ENCODE measurements at places on chromosomes 2 and 18. TPM values are rescaled to one million over a fixed set of nuclear protein-coding genes. Genes with fewer than 3 reads are reported as not detected.
A peak's percentile ranks its signal among the peaks of the same experiment; 100 is the strongest.

Gene UGT1A6
- total RNA-seq: not detected

Gene ZBTB7C
- total RNA-seq: 0.04 TPM

Gene IGFBP5
- not detected for total RNA-seq

Gene GCKR
- not detected for total RNA-seq

Gene RPRM
- total RNA-seq: not detected

Gene CLHC1
- total RNA-seq: 11.5 TPM

Gene NEUROD1
- not detected for total RNA-seq

Gene SERPINB5
- not detected for total RNA-seq

Gene BCL11A
- not detected for total RNA-seq

Gene CNGA3
- not detected for total RNA-seq

Gene WNT10A
- 49.8 TPM for total RNA-seq

Gene MGAT5
- 53.1 TPM for total RNA-seq

DNA sequence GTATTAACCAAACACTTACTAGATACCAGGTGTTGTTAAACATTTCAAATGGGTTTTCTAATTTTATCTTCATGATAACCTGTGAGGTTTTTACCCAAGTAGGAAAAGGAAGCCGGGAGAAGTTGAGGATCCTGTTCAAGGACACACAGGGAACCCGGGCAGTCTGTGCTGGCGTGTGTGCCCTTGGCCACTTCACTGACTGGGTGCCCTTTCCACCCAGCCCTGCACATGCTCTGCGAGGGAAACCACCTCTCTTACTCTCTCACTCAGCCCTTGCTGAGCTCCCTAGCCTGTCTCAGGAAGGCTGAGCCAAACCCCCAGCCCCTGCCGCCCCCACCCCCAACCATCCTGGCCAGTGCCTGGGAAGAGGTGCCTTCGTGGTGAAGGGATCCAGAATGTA is 51.8 kb downstream of the TEX44 start:
- no peak for ATAC-seq

DNA sequence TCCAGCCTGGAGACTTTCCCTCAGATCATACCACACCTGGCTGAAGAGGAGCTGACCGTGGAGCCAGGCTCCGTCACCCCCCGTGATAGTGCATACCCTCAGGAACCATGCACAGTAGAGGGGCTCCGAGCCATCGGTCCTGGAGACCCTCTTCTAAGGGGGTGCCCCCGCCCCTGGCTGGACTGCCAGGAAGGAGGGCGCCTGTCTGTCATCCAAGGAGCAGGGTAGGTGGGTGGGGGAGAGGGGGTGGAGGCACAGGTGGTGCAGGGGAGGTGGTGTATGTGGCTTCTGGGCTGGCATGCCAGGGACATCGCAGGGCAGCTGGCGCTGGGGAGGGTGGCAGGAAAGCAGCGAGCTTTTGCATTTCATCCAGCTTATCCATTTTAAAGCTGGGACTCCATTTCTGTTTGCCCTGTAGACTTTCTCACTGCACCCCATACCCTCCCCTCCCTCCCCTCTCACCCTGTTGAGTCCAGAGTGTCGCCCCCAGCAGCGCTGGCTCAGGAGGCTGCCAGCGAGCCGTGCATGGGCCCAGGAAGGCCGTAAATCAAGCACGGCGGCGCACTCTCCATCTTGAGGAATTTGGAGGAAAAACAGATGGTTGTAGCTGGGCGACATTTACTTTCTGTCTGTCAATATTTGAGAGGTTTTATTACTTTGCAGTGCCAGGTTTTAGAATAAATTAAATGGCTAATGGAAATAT is 56.2 kb upstream of the HS6ST1 start:
- ATAC-seq: no peak

GRCh38 chr2:23776021-23776420 is 150.9 kb downstream of the ATAD2B start:
- ATAC-seq: no peak

DNA sequence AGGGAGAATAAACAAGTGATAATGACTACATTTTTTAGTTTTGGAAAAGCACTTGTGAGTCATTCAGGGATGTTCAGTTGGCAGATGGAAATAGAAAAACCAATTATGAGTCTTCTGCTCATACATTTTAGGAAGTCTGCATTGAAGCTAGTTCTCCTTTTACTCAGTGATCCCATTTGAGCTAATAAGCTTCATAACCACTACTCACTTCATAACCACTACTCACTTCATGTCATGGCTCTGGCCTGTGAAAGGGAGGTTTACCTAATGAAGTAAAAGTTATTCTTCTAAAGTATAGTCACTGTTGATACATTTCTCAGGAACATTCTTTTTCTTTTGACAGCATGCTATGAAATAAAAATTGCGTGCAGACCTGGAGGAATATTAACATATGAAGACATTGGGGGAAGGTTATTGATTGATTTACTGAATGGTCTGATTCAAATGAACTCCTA is 948.7 kb downstream of the TSN start:
- no peak for ATAC-seq

DNA sequence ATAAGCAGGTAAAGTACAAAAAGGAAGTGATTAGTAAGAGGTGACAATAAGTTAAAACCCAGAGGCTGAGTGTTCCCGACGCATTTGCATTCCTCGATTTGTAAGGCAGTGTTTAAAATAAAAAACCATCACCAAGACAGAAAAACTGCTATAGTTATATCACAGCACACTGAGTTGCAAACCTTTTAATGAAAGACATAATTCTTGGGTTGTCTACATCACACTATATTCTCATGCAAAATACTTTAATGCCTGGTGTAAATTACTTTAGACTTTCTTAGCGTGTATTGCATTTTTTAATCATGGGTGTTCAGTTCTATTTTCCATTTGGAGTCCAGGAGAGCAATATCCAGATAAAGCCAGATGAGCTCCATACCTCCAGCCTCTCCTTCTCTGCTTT is 458.5 kb downstream of the MTX2 start:
- ATAC-seq: no peak

DNA sequence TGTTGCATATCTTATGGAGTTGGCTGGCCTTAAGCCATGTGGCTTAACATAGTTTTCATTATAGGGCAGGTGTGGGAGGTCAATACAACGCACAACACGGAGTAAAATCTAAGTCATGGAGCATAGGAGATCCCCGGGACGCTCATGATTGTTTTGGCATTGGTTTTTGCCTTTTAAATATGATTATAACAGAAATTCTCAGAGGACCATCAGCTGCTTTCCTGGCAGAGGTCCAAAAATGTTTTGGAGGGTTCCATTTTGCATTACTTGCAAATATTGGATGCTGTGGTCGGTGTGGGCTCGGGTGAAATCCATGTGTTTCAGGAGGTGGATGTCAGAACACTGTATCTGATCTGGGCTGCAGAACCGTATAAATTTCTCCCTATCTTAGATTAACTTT is 3.4 kb downstream of the NCOA1 start:
- no peak for ATAC-seq

- ATAC-seq: no peak
These were observed 136.8 kb downstream of the CAMKMT start for GRCh38 chr2:44498551-44498950.

- ATAC-seq: no peak
These were observed 25.5 kb downstream of the ITPRID2 start for GRCh38 chr2:181916726-181917718.

GRCh38 chr2:147657086-147658000 is 187.5 kb upstream of the ACVR2A start:
- ATAC-seq: no peak

- ATAC-seq: no peak
These were observed 187.8 kb downstream of the TSN start for GRCh38 chr2:121943285-121943684.

- ATAC-seq: no peak
These were observed 2.1 kb upstream of the SCG2 start for GRCh38 chr2:223604231-223604630.

DNA sequence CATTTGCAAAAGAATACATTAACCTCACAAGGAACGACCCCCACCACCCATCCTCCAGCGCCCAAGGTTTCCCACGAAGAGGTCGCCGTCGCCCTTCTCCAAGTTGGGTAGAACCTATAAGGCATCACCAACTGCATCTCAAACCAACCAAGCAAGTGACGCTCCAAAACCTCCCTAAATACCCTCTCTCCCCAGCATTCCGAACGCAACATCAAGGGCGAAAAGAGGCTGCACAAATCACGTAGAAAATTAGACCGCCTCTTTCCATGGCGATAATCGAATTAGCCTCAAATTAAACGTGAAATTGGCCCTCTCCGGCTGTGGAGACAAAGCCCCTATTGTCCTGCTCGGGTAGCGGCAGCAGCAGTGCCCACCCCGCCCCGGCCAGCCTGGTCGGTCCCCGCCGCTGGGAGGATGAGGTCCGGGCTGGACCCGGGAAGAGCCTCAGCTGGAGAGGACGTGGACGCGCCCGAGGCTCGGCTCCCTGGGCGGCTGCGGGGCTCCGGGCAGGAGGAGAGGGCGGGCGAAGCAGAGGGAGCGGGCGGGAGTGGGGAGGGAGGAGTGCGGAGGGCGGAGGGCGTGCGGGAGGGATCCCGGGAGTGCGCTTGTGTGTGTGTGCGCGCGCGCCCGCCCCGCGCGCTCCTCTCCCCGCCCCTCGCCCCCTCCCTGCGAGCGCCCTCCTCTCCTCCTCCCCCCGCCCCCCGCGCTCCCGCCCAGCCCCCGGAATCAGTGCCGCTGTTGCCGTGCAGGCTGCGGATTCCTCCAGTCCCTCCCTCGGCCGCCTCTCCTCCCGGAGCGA is at the start of gene SPTBN1:
TSS of gene SPTBN1 (plus strand) at position 765 of the 799 bp plus-strand sequence. CDS start 70,092 bp downstream, outside the sequence.
- ATAC-seq: peak; percentile 23

DNA sequence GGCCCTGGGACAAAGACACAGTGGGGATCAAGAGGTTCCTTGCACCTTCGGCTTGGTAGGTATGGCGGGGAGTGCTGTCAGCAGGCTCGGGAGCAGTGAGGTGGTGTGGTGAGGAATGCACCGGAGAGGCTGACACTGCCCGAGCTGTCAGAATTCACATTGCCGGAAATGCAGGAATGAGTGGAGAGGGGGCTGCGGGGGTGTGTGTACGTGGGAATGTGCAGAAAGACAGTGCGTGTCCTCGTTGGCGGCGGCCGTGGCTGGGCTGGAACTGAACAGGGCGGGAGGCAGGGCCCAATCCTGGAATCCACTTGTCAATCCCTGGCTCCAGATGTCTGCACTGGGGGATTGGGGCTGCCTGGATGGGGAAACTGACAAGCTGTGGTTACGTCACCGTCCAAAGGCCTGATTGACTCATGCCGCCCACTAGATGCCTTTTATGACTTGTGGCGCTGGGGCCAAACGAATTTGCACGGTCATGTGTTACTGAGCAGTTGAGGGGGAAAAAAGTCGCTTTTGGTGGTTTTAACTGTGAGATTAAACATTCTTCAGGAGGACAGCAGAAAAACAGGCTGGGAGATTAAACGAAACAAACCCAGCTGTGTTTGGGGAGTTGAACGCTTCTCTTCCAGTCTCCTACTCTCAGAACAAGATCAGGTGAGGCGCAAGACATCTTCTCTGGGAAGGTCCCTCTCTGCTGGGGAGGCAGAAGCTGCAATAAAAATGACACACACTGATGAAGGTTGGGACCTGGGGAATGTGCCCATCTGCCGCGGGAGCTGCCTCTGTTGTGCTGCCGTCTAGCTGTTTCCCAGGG is 189.4 kb upstream of the GLI2 start:
- no peak for ATAC-seq

DNA sequence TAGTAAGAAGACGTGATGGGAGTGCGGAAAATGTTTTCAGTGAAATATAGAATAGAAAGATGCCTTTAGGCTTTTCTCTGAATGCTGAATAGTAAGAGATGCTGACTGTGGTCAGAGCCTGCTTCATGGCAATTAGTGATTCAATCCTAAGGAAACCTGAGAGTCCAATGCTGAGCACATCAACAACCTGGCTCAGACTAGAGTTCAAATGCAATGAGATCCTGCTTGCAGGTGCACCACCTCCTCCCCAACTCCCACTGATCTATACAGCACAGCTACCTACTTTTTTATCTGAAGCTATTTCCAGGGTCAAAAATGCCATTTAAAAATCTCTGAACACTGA is 65.4 kb downstream of the AAK1 start:
- ATAC-seq: no peak

- ATAC-seq: no peak
These were observed 244.6 kb upstream of the RND3 start for GRCh38 chr2:150732064-150732463.

DNA sequence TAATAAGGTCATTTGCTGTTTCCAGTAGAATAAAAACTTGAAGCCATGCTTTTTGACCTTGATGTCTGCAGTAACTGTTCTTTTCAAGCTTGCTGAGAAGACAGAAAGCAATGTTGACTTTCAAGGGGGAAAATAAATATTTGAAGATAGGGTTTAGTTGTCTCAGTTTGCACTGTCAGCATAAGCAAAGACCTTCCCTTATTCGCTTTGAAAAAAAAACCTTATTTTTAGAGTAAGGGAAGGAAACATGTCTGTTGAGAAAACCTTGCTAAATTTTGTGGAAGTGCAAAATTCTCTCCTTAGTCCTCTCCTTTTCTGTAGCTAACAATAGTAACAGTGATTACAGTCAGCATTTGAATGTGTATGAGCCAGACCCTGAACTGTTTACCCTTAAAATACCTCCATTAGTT is 43.1 kb downstream of the MAP4K4 start:
- ATAC-seq: no peak

GRCh38 chr18:5237083-5237722 is 40.1 kb upstream of the AKAIN1 start:
- ATAC-seq: peak; percentile 41

DNA sequence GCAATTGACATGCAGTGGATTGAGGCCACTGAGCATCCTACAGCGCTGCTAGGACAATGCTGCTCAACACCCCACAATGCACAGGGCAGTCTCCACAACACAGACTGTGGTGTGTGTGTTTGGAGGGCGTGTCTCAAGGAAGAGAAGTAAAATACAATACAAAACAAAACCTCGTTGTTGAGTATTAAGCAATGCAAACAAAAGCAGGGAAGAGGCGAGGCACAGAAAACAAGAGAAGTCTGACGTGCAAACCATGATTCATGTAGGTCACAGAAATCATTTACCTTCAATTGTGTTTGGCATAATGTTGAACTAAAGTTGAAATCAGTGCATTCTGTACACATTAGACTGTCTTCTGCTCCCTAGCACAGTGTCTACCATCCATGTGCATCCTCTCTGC is 260.9 kb downstream of the PHLPP1 start:
- ATAC-seq: no peak
